ENCODE measurements at places on chromosomes 2 and 18.

DNA sequence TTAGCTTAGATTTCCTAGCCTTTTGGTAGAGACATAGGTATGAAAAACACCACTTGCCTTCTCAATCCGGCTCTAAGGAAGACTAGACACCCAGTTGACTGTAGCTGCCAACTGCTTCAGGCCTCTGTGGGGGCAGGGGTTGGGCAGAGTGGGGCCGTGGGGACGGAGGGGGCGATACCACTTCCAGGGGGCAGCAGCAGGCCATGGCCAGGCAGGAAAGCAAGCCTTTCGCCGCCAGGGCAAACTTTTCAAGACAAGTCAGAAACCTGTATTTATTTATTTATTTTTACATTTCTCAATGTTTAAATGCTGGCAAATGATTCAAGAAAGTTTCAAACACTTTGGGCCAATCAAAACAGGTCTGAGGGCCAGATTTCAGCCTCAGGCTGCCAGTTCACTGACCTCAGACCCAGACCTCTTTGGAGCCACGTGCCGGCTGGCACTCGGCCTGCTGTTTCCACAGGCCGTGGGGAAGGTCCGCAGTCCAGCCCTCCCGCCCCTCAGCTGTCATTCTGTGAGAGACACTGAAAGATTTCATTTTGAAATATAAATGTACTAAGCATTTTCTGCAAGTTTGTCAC lies 63.8 kb downstream of the MEX3C start:
- DNase-seq, result no peak

GRCh38 chr2:231604101-231604684 lies 11.5 kb downstream of the TEX44 start:
- DNase-seq, result peak; percentile 28

DNA sequence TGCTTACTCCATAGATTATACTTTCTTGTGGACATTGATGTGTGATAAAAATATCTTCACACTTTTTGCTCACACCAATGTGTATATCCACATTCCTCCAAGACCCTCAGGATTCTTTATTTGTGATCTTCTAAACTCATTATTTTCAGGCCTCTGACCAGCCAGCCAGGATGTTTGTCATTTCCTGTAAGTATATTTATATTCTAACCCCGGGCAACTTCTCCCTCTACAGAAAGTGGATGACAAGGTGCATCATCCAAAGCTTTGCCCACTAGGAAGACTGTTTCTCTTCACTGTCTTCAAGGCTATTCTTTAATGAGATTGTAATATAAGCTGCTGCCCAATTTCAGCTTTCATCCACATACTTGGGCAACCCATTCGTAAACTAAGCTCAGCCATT lies 3.6 kb upstream of the CWC22 start:
- no peak for DNase-seq

- DNase-seq, result no peak
Observed at GRCh38 chr2:101124643-101125366, 26.4 kb downstream of the TBC1D8 start.

- no peak for DNase-seq
Observed at GRCh38 chr18:2510416-2510815, 60.9 kb downstream of the METTL4 start.

GRCh38 chr2:62660582-62661262 lies 44.8 kb upstream of the EHBP1 start:
- DNase-seq, result no peak

- DNase-seq, result no peak
Observed at GRCh38 chr18:40292985-40293710, 1661.9 kb upstream of the PIK3C3 start.

DNA sequence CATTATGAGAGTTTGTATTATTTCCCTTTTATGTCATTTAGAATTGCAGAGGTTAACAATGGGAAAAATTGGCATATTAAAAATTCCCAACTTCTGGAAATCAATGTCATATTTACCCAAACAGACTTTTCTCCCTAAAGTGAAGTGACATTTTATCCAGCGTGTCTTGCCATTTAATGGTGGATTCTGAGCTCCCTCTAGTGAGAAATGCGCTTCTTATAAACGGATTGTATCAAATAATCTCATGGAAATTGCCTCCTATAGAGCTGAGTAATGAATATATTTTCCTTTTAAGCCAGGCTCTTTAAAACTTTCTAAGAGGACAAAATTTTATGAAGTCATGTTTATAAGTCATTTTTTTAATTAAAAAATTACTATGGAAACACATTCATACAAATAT lies 5.7 kb upstream of the GCFC2 start:
- DNase-seq, result no peak

DNA sequence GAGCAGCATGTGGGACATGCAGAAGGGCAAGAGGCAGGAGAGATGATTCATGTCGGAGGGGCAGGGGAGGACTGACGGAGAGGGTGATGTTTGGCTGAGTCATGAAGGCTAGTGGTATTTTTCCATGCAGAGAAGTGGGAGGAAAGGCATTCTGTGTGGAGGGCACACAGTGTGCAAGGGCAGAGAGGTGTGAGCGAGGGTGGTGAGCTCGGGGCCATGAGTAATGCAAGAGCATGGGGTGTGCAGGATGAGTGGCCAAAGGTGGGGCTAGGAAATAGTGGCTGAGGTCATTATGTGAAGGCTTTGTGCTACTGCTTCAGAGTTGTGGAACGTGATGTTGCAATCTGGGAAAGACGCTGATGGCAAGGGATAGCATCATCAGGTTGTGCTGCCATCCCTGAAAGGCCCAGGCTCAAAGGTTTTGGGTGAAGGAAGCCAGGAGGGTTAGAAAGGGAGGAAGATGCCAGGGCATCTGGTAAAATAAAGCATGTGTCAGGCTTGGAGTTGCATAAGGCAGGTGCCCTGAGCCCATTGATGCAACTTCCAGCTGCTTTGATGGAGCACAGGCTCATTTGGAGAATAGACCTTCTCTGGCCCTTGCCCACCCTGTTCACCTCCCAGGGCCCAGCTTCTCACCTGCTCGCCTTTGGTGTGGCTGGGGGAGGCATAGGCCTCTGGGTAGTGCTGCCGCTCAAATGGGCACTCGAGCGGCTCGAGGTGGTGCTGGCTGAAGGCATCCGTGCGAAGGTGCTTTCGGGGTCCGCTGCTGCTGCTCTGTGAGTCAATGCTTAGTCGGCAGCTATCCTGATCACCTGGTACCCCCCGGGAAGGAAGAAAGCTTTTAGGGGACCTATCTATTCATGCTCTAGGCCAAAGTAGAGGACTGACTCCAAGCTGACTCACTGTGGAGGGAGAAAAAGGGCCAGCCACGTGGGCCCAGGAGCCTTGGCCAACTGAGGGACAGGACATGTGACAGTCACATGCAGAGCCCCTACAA lies 37.5 kb downstream of the PAX8 start:
- DNase-seq, result no peak

DNA sequence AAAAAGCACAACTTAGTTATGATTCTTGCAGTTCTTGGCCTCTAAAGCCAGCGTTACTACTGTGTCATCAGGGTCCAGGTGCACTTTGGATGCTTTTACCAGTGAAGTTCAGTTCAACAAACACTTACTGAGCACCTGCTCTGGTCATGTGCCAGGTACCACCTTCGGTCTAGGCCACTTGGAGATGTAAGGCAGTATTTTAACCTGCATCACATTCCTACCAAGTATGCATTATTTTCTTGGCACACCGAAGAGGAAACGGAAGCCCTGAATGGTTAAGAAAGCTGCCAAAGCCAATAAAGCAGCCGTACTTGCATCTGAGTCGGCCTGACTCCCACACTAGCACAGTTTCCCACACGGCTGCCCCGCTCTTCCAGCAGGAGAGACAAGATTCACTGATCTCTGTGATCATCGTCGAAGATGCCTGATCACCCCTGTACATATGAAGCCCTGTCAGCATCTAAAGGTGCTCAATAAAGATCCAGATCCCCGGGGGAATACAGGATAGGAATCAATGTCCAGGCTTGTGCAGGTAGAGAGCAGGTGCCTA lies 427.1 kb downstream of the EIPR1 start:
- no peak for DNase-seq

DNA sequence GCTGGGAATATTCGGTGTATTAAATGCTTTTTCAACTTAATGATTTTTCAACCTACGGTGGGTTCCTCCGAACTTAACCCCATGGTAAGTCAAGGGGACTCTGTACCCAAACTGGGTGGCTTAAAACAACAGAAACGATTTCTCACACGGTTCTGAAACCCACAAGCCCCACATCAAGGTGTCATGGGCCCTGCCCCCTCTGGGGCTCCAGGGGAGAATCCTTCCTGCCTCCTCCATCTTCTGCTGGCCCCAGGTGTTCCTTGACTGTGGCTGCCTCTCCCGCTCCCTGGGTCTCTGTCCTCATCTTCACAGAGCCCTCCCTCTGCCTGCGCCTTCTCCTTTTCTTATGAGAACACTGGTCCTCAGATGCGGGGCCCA lies 301.3 kb upstream of the SALL3 start:
- DNase-seq, result no peak

- no peak for DNase-seq
Observed at GRCh38 chr2:51997571-51997970, 965.6 kb upstream of the NRXN1 start.
